ENCODE measurements at places on chromosomes 12 and 14.

- peak; percentile 83 for DNase-seq
Observed at GRCh38 chr12:132414634-132415326, 75.2 kb upstream of the FBRSL1 start.

GRCh38 chr14:95464514-95464913, 51.9 kb downstream of the SYNE3 start:
- DNase-seq = no peak

- DNase-seq = no peak
Observed at GRCh38 chr12:95637010-95637409, 85.7 kb upstream of the USP44 start.

DNA sequence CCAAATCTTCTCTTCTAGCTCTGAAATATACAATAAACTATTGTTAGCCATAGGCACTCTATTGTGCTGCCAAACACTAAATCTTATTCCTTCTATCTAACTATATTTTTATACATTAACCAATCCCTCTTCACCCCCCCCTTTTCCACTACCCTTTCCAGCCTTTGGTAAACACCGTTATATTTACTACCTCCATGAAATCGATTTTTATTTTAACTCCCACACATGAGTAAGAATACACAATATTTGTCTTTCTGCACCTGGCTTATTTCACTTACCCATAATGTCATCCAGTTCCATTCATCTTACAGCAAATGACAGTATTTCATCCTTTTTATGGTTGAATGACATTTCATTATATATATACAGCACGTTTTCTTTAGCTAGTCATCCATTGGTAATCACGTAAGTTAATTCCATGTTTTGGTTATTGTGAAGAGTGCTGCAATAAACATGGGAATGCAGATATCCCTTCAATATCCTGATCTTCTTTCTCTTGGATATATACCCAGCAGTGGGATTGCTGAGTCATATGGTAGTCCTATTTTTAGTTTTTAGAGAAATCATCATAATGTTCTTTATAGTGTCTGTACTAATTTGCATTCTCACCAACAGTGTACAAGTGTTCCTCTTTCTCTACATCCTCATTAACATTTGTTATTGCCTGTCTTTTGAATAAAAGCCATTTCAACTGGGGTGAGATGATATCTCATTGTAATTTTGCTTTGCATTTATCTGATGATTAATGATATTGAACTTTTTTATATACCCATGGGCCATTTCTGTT, 34.2 kb upstream of the PLBD1 start:
- no peak for DNase-seq

DNA sequence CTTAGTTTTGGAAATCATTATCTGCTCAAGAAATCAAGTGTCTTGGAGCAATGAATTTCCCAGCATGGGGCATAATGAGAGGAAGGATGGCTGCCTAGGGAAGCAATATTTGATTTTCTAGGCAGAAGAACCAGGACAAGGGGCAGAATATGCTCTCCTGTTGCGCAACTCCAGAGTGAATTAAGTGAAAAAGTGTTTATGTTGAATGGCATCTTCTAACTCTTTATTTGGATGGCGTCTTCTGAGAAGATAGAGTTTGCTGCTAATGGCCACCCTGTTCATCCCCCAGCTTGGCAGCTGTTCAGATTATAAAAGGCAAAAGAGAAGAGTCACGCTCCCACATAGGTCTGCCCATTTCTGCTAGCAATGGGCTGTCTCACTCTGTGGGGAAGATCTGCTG, 1278.1 kb downstream of the AACS start:
- no peak for DNase-seq

DNA sequence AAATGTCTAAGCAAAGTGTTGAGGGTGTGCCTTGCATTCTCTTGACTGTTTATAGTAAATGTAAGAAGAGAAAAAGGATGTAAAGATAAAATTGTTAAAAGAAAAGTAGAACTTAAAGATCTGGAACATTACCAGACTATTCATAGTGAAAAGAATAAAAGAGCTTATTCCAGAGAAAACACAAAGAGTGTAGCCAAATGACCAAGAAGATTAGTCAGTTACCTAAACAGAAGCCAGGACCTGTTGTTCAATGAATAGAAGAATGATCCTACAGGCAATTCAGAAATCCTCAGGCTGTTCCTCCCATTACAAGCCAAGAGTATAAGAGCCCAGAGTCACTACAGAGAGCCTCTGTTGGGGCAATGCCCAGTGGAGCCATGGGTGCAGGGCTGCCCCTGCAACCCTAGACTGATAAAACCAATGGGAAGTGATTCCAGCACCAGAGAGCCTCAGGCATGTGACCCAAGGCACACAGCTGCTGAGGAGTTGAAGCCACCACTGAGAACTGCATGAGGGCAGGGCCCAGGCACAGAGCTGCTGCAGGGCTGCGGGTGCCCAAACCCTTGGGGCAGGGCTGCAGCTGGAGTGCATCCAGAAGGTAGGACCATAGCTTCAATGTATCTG, 91.1 kb upstream of the SLC38A4 start:
- no peak for DNase-seq

DNA sequence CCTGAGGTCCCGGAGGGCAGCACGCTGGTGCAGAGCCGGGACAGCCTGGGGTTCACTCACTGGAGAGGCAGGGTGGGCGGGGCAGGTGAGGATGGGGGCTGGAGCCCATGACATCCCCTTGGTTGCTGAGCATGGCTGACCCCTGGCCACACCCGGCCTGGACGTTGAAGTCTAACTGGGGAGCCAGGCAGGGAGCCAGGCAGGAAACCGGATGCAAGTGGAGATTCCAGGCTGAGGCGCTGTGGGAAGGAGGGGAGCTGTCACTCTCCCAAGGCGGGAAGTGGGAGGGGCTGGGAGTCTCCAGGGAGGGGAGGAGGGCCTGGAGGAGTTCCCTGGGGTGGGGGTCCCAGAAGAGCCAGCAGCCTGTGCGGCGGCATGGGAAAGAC, 7.7 kb upstream of the INF2 start:
- peak; percentile 94 for DNase-seq

All from Right ventricle myocardium superior (tissue), 1 donor.